ENCODE measurements at places on chromosomes 7 and 10.

GRCh38 chr10:89503151-89503550 is 32.2 kb downstream of the SLC16A12 start:
- DNase-seq, result no peak

GRCh38 chr7:68725843-68726785 is 872.2 kb upstream of the AUTS2 start:
- DNase-seq, result no peak

DNA sequence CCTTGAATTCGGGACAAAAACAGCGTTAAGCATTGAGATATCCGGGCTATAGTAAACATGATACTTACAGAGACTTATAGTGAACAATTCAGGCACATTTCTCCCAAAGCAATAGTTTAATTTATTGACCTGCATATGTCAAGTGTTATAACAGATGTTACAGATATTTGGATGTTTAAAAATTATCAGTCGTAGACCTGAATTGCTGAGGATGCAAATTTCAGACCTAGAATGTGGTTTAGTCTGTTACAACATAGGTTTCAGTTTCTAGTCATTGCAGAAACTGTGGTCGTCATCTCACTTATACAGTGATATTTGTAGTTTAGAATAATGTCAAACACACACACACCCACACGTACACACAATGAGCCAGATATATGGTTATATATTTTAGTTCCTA is 85.2 kb downstream of the VTI1A start:
- no peak for DNase-seq

DNA sequence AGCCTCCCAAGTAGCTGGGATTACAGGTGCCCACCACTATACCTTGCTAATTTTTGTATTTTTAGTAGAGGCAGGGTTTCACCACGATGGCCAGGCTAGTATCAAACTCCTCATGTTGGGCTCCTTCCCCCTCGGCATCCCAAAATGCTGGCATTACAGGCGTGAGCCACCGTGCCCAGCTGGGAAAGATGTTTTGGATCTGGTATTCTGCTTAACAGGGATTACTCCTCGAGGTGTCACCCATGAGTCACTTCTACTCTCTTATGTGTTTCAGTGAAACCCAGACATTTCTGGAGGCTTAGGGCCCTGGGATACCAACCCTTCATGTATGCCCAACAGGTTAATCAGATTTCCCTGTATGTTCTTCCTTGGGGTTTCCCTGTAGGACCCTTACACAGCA is 11.8 kb upstream of the OPN4 start:
- DNase-seq, result peak; percentile 62

GRCh38 chr7:68998136-68998535 is 600.1 kb upstream of the AUTS2 start:
- DNase-seq, result no peak

- DNase-seq, result no peak
Observed at GRCh38 chr10:35368485-35369048, 32.3 kb downstream of the CCNY start.

- DNase-seq, result no peak
Observed at GRCh38 chr7:96328016-96328415, 6.1 kb upstream of the SLC25A13 start.
